Breast epithelium (tissue), 4 donors: ENCODE measurements at places on chromosomes 2 and 18.

DNA sequence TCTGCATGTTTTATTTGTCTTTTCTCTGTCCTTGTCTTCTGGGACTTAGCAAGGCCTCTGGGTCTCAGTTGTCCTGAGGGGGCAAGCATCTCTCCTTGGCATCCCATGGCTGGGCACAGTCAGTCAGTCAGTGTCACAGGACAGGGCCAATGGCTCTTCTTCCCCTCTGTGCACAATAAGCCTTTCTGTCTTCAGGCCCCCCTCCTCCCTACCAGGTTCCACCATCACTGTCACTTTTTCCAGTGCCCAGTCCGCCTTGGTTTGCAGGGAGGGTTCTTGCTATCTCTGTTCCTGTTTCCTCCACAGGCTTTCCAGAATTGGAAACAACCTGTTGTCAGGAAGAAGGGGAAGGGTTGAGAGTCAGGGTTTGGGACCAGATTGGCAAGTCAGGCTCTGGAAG, 1.7 kb upstream of the VAMP5 start:
- no peak for DNase-seq

GRCh38 chr2:127563458-127564428, 28.3 kb downstream of the MYO7B start:
- DNase-seq, result no peak

DNA sequence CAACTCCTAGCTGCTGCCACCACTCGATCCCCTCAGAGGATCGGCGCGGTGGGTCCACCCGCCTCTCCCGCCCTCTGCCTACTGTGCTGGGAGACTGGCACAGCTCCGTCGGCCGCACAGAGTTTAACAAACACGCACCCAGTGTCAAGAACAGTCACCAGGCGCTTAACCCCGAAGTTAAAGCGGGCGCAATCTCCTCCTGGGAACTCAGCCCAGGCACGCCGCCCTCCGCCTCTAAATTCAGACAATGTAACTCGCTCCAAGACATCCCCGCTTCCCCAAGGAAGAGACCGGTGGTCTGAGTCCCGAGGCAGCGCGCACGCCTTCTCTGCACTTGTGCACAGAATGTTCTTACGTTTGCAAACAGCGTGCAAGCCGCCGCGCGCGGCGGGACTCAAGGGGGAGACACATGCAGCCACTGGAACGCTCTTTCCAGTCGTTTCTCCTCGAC, 533 bp downstream of the CXCR4 start:
- DNase-seq, result no peak

GRCh38 chr18:48609820-48610815, 71.3 kb downstream of the CTIF start:
- peak; percentile 35 for DNase-seq

DNA sequence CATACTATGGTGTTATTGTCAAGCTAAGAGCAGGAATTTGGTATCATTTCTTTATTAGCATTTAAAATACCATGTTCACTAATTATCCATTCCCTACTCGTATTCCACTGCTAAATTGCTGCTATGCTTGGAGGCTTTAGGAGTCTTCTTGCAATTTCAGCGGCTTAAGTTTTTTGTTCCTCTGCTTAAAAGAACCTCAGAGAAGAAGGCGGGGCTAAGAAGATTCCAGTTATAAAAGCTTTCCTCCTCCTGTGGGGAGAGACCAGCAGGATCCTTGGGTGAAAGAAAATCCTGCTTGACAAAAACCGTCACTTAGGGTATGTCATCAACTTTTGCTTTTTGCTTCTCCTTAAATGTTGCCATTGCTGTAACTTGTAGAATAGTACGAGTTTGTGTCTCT, at the start of gene TRPM8:
TSS of gene TRPM8 (plus strand) at position 258 of the 400 bp plus-strand sequence. CDS start 9,165 bp downstream, outside the sequence.
- DNase-seq, result no peak

- no peak for DNase-seq
Observed at GRCh38 chr2:26838121-26838906, 9.6 kb upstream of the DPYSL5 start.

- no peak for DNase-seq
Observed at GRCh38 chr2:78941751-78942150, 83.8 kb upstream of the REG3G start.

DNA sequence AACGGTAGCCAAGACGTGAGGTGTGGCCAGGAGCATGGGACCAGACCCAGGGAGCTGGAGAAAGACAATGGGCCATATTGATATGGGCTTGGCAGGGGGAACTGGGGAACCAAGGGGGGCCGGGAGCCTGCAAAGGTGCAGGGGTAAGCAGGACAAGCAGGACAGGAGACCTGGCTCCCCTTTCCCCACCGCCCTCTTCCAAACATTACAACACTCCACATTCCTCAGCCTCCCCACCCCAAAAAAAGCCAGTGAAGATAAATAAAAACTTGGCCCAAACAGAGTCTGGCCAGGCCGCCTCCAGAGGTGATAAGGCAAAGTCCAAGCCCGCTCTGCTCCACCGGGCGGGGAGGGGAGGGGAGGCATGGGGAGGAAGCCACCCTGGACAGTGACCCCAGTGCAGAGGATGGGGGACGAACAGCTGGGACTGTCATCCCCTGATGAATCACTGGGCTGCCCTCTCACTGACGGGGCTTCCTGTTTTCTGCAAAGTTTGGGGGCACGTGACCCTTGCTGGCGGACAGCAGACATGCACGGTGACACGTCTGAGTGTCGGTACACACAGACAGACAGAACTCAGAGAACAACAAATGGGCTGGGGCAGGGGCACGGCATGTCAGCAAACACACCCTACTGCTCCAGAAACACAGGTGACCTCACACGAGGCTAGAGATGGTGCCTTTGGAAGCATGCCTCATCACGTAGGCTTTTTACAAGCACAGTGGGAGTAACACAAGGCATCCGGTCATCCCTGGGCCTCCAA, 100.2 kb downstream of the TNS1 start:
- DNase-seq, result no peak

DNA sequence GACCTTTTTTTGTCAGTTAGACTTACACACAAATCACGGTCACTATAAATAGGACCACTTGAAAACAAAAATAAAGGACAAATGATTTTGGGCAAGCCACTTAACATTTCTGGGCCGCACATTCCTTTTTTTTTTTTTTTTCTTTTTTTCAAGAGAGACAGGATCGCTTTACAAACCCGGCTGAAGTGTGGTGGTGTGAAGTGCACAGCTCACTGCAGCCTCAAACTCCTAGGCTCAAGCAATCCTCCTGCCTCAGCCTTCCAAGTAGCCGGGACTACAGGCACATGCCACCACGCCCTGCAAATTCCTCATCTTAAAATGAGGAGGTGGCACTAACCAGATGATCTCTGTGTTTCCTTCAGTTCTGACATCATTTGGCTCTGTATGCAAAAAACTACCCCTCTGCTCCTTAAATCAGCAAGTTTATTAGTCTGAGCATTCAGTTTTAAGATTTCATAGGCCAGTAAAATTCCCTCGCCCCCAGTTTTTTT, 28.3 kb upstream of the MRO start:
- no peak for DNase-seq

DNA sequence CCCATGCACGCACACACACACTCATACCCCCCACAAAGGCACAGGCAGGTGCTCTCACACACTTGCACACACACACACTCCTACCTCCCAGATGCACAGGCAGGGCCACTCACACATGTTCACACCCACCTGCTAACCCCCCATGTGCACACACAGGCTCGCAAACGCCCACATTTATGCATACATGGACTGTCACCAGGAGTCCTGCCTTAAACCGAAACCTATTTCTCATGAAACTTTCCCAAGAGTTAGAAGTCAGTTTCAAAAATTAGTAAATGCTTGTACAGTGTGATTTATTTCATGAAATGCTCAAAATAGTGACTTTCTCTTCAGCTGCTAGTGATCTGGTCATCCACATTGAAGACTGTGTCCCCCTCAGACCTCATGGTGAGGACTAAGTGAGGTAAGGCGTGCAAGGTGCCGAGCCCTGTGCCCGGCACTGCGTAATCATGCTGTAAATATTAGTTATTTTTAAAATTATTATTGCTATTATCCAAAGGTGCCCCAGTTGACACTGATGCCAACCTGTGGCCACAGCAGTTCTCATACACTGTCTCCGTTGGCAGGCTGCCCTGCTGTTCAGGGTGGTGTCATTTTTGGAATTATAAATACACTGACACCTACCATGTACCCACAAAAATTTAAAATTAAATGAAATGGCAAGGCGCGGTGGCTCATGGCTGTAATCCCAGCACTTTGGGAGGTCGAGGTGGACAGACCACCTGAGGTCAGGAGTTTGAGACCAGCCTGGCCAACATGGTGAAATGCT, 12.4 kb downstream of the CNNM4 start:
- DNase-seq, result peak; percentile 32

- DNase-seq, result no peak
Observed at GRCh38 chr2:160271171-160272086, 71.4 kb upstream of the ITGB6 start.

- no peak for DNase-seq
Observed at GRCh38 chr18:13372531-13372951, 154.0 kb downstream of the LDLRAD4 start.

- DNase-seq, result no peak
Observed at GRCh38 chr2:45826884-45827635, 175.6 kb downstream of the PRKCE start.

GRCh38 chr2:143840601-143841000, 679.3 kb downstream of the ZEB2 start:
- no peak for DNase-seq

DNA sequence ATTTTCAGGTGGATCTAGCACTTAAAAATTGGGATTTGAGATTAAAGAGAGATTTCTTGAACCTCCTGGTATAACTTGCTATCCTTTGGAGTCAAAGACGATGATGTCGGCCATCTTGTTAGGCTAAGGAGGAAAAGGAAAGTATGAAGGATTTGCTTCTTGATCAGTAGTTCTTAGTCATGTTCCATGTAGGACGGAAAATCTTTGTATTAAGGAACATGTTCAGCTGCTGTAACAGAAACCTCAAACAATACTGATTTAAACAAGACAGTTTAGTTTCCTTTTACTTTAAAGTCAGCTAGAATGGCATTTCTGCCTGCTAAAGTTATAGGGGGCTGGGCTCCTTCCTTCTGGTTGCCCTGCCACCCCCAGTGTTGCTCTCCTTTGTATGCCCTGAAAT, 56.4 kb upstream of the MGAT5 start:
- DNase-seq, result no peak

GRCh38 chr2:101617796-101618195, 79.7 kb upstream of the MAP4K4 start:
- no peak for DNase-seq

DNA sequence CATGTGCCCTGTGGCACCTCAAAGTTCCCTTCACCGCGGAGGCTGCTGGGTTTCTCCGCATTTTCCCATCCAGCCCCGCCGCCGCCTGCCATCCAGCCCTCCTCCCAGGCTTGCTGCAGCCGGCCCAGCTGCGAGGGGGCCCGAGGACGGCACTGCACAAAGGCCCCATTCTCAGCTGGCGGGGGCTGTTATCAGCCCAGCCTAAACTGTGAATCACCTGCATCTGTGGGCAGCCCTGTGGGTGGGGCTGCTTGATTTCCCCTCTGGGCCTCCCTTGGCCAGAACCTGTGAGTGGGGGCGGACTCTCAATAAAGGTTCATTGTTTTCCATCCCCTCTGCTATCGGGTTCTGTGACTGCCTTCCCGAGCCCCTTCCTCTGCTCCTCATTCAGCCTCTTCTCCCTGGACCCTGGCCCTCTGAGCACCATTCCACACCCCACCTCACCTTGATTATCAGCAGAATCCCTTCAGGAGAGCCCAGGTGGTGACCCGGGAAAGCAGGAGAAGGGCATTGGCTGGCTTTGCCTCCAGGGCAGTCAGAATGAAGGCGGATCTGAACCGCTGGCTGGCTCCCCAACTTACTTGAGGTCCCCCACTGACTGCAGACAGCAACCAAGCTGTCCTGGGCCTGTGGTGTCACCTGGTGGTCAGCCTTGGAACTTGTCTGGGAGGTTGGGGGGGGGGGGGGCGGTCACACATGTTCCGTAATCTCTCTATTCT, 204.5 kb downstream of the ZFP36L2 start:
- DNase-seq, result no peak

- no peak for DNase-seq
Observed at GRCh38 chr18:8937160-8938094, 165.1 kb upstream of the NDUFV2 start.

- DNase-seq, result no peak
Observed at GRCh38 chr2:129056959-129057317, 738.3 kb upstream of the HS6ST1 start.

- no peak for DNase-seq
Observed at GRCh38 chr18:62717169-62717924, 2.0 kb downstream of the PHLPP1 start.

- no peak for DNase-seq
Observed at GRCh38 chr2:169895294-169895985, 68.2 kb downstream of the UBR3 start.

DNA sequence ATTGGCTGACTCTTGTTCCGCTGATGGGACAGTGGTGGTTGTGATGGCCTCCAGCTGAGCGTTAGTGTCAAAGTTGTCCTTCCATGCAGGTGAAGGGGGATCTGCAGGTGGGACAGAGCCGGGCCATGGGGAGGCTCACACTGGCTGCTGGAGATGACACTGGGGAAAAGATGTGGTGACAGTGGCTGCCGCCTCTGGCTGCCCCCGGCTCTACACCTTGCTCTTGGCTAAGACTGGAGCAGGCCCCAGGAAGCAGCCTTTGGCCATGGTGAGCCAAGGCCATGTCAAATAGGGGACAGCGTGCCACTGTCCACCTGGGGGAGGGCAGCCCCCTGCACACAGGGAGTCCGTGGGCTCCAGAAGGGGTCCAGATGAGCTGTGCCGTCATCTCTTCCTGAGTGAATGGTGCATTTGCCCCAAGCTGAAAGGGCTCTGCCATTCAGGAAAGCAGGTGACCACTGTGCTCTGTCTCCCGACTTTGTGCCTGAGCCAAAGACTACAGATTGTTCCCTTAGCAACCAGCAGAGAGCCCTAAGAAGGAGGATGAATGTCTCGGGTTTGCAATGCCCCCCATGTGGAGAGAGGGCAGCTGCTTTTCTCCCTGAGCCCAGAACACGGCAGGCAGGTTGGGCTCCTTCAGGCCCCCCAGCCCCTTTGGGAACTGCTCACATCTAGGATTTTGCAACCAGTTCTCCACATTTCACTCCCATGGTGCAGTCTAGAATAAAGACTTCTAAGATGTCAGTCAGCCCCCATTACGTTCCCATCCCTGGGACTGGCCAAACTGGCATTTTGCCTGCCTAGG, 79.1 kb upstream of the BCL2L11 start:
- no peak for DNase-seq

- no peak for DNase-seq
Observed at GRCh38 chr18:27017901-27018500, 152.5 kb upstream of the AQP4 start.

DNA sequence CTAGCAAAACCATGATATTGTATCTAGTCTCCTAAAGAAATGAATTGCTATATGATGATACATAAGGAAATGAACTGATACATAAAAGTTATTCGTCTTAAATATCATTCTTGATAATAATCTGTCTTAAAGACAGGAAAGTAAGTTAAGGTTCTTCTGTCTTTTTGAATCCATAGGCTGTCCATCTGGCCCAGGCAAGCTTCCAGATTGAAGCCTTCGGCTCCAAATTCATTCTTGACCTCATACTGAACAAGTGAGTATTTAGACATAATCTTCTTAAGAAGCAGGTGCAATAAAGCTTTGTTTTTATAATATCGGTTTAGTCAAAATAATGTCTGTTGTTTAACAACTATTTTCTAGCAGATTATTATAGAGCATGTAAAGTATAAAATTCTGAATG, 37.7 kb downstream of the ADAM23 start:
- no peak for DNase-seq

- DNase-seq, result no peak
Observed at GRCh38 chr18:48134609-48135008, 204.2 kb upstream of the SMAD2 start.

GRCh38 chr18:79260023-79260422, 135.7 kb upstream of the NFATC1 start:
- no peak for DNase-seq

- no peak for DNase-seq
Observed at GRCh38 chr2:213286161-213286560, 1.9 kb downstream of the SPAG16 start.
